Common myeloid progenitor, CD34-positive (primary cell): ENCODE measurements at places on chromosomes 6 and 20.

- DNase-seq, result peak; percentile 65
Observed at GRCh38 chr6:72861935-72862432, 240.1 kb downstream of the KCNQ5 start.

GRCh38 chr6:56238352-56238751 lies 9.0 kb downstream of the COL21A1 start:
- no peak for DNase-seq

DNA sequence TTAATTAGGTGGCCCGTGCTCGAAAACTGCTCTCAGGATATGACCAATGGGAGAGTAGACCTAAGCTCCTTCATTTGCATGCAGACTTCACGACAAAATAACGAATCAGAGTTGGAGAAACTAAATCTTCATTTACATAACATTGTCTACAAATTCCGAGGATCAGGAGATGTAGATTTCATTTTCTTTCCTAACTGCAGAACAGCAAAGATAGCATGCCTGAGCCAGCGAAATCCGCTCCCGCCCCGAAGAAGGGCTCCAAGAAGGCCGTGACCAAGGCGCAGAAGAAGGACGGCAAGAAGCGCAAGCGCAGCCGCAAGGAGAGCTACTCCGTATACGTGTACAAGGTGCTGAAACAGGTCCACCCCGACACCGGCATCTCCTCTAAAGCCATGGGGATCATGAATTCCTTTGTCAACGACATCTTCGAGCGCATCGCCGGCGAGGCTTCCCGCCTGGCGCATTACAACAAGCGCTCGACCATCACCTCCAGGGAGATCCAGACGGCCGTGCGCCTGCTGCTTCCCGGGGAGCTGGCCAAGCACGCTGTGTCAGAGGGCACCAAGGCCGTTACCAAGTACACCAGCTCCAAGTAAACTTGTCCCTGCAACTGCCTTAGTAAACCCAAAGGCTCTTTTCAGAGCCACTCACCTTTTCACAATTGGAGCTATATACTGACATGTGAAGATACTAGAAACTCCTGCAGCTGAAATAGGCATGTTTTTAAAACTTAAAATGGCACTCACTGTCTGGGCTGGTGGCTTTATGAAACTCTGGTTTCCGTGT lies 96.5 kb downstream of the HFE start:
- peak; percentile 91 for DNase-seq

DNA sequence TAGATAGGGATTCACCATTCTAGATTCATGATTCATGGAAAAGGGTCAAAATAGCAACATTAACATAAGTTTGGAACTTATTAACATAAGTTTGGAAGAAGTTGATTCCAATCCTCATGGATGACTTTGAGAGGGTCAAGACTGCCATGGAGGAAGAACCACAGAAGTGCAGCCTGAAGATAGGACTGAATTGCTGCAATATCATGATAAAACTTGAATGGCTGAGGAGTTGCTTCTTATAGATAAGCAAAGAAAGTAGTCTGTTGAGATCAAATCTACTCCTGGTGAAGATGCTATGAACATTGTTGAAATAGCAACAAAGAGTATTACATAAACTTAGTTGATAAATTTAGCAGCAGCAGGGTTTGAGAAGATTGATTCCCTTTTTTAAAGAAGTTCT lies 62.2 kb downstream of the GMDS start:
- DNase-seq, result no peak

DNA sequence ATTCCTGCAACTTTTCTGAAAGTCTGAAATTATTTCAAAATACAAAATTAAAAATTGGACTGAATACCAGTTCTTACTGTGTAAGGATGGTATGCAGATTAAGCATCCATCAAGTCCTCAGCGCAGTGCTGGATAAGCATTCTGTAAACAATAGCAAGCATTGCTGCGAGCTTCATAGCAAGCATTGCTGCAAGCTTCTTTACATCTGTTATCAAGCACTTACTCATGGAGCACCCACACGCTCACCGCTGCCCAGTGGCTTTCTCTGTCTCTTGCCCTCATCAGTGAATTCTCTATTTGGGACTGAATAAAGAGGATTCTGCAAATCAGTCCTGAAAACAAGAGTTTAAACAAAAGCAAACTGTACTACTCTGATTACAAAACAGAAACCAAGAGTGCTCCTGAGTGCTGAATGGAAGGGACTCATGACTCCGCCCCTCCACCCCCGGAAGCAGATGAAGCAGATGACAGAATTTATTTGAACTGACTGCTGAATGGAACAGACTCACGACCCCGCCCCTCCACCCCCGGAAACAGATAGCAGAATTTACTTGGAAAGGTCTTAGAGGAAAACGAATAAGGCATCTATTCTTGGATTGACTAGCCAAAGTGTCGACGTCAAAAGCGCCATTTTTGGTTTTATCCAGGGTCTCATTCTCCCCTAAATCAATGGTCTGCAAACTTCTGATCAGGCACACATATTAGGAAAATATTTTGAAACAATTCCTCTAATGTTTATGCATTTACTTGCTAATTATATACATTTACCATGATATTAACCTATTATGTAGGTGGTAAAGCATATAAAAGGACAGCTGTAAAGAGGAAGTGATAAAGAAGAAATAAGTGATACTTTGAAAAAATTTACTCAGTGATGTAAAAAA lies 22.1 kb upstream of the EYA2 start:
- no peak for DNase-seq

GRCh38 chr6:155419161-155419560 lies 36.5 kb downstream of the NOX3 start:
- no peak for DNase-seq
